Myocyte (in vitro differentiated cells): ENCODE measurements at places on chromosomes 12 and 14. TPM values are rescaled to one million over a fixed set of nuclear protein-coding genes. Genes with fewer than 3 reads are reported as not detected.

SIX4 gene
- 49.9 and 62.6 TPM in 2 replicates for total RNA-seq

ZNF891 gene
- total RNA-seq: 1.0 and 1.2 TPM in 2 replicates

DNA sequence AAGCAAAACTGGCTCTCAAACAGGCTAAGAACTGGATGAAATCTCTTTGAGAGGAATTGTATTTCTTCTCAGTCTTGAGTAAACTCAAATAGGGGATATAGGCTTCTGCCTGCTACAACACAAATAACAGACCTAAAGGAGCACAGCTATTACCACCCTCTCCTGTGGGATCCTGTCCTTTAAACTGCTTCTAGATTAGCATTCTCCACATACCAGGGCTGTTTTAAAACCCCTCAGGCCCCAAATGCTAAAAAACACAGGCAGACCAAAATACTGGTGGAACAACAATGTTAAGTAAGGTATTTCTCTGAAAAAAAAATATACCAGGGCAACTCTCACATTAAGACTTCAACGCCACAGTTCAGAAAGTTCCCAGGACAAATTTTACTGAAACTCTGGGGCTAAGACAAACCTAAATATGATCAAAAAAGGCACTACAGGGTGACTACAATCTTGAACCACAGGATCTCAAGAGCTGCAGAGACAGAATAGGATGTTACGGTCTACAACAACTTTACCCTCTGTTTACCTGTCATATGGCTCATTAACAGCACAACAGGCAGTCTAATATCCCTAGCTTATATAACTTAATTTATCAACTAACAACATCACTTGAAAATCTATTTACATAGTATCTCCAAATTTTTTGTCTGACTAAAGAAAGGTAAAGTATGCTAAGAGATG is 7.2 kb downstream of the CPNE8 start:
- DNase-seq: no peak

- DNase-seq: no peak
Observed at GRCh38 chr12:108301346-108301745, 37.8 kb downstream of the CMKLR1 start.

DNA sequence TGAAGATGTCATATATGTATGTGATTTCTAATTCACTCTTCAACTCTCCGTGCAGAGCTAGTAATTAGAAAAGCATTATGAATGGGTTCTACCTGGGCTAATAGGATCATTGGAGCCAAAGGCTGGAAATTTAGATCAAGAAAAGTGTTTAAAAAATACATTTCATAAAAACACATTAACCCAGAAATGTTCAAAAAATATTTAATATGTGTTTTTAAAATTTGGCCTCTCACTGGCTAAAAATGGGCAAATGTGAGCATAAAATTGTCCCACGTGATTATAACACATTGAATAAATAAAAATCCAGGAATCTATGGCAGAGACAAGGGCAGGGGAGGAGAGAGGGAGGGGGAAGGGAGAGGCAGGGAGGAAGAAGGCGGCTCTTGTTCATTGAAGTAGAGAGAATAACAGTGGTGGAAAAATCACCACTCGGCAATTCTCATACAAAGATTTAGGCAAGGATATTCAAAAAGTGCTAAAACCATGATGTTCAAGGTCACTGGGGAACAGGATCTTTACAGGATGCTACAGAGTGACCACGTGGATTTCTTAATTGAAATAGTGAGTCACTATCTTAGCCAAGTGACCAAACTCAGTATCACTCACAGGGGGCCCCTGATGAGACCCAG is 38.8 kb downstream of the FBXO21 start:
- no peak for DNase-seq

CCDC196 gene
- not detected in 2 replicates for total RNA-seq

- no peak for DNase-seq
Observed at GRCh38 chr14:28482251-28483040, 284.1 kb upstream of the FOXG1 start.

DNA sequence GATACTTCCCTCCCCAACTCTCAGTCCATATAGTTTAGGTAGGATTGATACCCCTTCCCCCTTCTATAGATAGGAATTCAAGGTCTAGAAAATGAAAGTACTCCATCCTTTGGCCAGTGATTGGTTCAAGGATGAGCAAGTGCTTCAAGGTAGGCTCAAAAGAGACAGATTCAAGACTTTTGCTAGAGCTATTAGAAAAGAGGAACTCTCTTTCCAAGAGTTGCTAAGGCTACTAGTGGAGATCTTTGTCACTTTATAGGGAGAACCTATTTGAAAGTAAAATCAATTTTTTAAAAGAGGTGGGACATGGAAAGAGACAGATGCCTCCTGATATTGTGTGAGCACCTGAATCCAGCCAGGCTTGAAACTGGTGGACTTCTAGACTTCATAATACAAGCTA is 17.5 kb downstream of the POLE2 start:
- no peak for DNase-seq

- no peak for DNase-seq
Observed at GRCh38 chr12:110372056-110372425, 31.5 kb downstream of the ANAPC7 start.

CAPZA3 gene
- not detected in 2 replicates for total RNA-seq

GRCh38 chr12:1297206-1297605 is 297.2 kb downstream of the FBXL14 start:
- no peak for DNase-seq

GRCh38 chr14:102734436-102734835 is 42.8 kb upstream of the TRAF3 start:
- no peak for DNase-seq

A2ML1 gene
- not detected in 2 replicates for total RNA-seq

GRCh38 chr14:38775986-38776385 is 327.0 kb downstream of the SEC23A start:
- DNase-seq: no peak

- DNase-seq: no peak
Observed at GRCh38 chr14:86723254-86723624, 1193.3 kb downstream of the FLRT2 start.

SMOC1 gene
- 0.21 and 1.4 TPM in 2 replicates for total RNA-seq

DNA sequence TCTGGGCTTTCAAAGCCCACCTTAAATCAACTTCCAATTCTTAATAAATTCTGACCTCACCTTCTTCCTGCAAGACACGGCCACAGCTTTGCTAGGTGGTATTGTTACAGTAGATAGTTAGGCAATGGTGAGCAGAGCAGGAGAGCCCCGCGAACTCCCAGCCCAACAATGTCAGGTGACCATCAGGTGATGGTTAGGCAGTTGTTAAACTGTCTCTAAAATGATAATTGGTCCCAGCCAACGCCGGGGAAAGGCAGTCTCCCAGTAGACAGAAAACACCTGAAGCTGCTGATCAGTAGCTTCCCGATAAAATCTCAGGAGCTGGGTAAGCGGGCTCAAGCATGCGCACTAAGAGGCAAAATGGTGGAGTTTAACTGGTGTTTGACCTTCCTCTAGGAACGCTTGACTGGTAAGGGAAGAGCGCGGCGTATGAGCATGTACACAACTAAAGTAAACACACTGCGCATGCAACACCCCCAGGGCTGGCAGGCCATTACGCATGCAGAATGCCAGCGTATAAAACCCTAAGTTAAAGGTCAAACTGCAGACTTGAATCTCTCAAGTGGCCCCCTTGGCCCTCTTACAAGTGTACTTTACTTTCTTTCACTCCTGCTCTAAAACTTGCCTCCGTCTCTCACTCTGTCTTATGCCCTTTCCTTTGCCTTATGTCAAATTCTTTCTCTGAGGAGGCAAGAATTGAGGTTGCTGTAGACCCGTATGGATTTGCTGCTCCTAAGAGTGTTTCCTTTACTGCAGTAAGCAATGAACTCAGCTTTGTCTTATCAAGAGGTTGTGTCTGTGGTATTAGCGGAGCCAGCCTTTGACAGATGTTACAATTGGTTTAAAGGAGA is 113.5 kb downstream of the C12orf75 start:
- DNase-seq: peak; percentile 66

- no peak for DNase-seq
Observed at GRCh38 chr12:11762723-11763326, 113.4 kb downstream of the ETV6 start.

DNA sequence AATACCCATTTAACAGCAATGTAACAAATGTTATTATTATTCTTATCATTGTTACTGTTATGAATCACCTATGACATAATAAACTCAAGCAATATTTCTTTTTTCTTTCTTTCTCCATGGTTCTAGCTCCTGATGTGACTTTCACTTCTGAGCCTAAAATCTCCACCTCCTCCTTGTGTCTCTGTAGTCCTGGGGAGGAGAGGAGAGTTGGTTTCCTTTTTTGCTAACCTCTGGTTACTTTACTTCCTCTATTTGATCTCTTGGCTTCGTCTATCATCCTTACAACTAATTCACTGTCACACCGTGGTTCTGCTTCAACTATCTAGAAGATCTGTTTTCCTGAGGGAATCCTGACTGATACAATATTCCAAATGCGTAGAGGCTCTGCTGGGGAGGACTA is 456.6 kb downstream of the VRK1 start:
- no peak for DNase-seq

RNASE7 gene
- 0.16 TPM in 1 of 2 replicates, not detected in the other for total RNA-seq

PPP1R36 gene
- 0.35 TPM in 1 of 2 replicates, not detected in the other for total RNA-seq

DNA sequence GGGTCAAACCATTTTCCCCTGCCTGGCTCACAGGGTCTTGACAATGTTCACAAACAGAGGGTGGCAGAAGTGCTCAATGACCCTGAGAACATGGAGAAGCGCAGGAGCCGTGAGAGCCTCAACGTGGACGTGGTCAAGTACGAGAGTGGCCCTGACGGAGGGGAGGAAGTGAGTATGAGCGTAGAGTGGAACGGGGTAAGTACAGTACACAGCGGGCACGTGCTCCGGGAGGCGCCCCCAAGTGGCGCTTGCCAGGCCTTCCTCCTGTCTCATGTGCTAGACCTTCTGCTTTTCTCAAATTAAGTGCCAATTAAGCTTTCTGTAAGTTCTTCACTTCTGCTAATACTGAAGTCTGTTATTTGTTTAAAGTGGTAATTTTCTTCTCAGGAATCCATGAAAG is 35.9 kb downstream of the XRCC3 start:
- DNase-seq: no peak

PRIMA1 gene
- not detected in 2 replicates for total RNA-seq

GALNT9 gene
- 0.08 TPM in 1 of 2 replicates, not detected in the other for total RNA-seq

GRCh38 chr12:11819643-11820042 is 170.2 kb downstream of the ETV6 start:
- DNase-seq: no peak

- DNase-seq: no peak
Observed at GRCh38 chr14:74593241-74593953, 18.6 kb downstream of the LTBP2 start.

DNA sequence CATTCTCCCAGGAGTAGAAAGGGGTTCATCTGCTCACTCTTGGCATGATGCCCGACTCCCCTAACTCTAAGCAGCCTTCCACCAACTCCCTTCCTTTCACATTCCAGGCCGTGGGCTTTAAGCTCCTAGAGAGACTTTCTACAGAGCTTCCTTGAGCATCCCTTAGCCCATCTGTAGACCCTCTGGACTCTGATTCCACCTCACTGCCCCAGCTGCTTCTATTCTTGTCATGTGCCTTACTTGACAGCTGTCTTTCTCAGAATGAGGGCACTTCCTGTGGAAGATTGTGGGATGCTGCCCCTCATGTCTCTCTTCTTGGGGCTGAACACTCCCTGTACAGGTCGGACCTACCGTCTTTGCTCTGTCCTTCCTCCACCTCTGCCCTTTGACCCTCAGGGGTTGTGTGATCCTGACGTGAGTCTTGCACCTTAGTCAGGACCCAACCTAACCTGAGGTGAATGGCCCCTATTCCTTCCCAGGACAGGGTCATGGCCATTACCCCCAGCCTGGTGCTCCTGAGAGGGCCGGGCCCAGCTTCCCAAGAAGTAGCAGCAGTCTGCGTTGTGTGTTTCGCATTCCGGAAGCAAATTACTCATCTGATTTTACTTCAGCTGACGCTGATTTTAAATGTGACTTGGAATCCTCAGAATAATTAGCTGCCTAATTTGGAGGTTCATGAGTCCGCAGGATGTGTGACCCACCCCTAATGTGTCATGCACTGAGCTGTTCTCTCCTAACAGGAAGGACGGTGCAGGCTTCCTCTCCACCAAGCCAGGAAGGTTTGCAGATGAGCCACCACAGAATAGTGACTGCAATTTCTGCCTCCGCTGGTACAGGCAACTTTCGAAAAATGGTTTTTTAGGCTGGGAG is 2.7 kb upstream of the GALNT6 start:
- peak; percentile 48 for DNase-seq

DNA sequence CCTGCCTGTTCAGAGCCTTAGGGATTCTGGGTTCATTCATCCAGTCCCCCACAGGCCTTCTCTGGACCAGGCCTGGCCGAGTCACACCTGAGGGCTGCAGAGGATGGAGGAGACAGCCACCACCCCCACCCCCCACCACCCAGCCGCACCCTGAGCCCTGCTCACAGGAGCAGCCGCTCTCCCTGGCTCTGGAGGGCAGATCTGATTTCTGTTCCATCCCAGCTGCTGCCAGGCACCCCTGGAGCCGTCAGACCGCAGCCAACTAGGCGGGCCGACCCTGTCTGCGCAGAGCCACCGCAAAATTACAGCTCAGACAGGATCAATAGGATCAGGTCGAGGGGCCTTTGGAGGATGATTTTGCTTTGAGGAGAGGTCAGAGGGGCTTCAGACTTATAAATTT is 154.6 kb upstream of the MYL2 start:
- DNase-seq: no peak

DNA sequence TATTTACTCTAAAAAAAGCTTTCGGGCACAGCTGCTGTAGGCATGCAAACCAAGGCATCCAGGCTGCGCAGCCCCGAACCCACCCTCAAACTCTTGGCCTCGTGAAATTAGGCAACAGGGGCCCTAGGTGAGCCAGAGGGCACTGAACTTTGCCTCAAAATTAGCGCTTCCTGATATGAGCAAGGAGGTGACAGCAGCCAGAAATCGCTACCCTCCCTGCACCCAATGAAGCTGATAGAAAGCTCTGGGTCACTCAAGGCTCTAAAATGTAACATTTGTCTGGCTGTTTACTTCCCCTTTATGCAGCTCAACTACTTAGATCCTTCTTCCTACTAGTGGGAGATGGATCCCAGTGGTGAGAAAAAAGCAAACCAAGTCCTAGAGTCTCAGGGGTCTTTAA is 61.8 kb downstream of the PITPNM2 start:
- no peak for DNase-seq

DNA sequence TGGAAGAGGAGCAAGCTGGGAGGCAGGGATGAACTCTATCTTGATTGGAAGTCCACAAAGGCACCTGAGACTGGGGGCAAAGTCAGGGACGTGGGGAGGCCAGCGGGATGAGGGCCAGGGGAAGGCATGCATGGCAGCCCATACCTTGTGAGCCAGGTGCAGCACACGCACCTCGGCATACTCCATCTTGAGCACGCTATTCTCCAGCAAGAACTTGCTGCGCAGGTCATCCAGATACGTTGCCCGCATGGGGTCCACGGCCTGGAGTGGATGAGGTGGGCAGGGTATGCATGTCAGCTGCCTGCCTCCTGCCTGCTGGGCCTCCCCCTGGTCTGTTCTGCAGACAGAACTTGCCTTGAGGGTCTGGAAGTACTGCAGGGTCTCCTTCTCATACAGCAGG is 3.9 kb downstream of the RABGGTA start:
- DNase-seq: no peak

RPS6KL1 gene
- total RNA-seq: 17.1 and 23.6 TPM in 2 replicates

DNA sequence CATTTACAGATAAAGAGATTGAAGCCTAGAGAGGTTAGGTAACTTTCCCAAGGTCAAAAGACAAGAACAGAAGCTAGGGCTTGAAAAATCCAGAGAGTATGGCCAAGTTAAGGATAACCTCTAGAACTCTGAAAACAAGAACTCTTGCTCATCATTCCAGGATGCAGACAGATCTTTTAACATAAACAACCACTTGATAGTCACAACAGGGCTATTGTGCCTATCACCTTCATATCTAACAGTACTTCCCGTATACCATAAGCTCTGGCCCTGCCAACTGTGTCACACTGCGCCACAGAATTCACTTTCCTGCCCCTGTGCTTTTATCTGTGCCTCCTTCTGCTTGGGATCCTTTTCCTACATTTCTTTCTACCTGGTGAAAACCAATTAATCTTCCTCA is 18.2 kb downstream of the ERP29 start:
- no peak for DNase-seq

GRCh38 chr12:1768615-1769014 is 51.8 kb upstream of the LRTM2 start:
- no peak for DNase-seq
